ENCODE measurements at places on chromosomes 1 and 21.

DNA sequence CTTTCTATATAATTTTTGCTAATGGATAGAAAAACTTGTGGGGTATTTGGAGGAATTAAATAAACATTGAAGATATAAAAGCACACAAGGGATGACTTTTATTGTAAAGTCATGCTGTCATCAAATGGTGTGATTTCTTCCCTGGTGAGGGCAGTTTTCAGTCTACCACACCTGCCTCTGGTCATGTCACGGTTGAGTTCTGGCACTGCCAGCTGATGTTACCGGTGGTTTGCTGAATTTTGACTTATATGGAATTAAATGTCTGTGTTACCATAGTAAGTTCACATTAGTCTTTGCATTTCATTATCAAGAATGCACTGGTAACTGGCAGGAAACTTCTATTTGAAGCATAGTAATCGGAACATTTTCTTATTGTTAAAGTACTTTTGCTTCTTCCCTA, 13.4 kb downstream of the S1PR1 start:
- no peaks in the 10 kb centered on the region for H3K36me3 ChIP-seq
- no peak overlapping the region for H3K27ac ChIP-seq
- DNase-seq = no peak
- H3K4me1 ChIP-seq = peaks cover 34% of the 10 kb centered on the region
- H3K4me3 ChIP-seq = no peak overlapping the region
- no peaks in the 10 kb centered on the region for H3K27me3 ChIP-seq

GRCh38 chr1:9028921-9029705, 2.9 kb upstream of the SLC2A7 start:
- H3K36me3 ChIP-seq = no peaks in the 10 kb centered on the region
- H3K4me3 ChIP-seq = no peak overlapping the region
- no peak overlapping the region for H3K27ac ChIP-seq
- no peak for DNase-seq
- H3K4me1 ChIP-seq = no peaks in the 10 kb centered on the region

DNA sequence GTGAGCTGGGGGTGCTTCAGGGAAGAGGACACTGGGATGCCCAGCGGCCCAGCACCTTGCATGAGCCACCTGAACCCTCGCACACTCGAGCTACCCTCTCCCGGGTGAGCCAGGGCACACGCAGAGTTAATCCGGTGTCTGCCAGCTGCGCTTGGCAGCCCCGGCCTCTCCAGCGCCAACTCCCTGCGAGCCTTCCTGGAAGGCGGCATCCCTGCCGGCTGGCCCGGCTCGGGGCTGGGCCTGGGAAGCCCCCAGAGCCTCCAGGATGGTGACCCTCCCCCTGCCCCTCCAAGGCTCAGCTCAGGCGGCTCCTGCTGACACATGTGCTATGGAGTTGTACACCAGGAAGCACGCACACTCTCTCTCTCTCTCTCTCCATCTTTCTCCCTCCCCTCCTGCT, 48.7 kb downstream of the RAP1GAP start:
- DNase-seq = no peak
- H3K4me3 ChIP-seq = no peak overlapping the region
- no peaks in the 10 kb centered on the region for H3K36me3 ChIP-seq

- H3K27me3 ChIP-seq = no peaks in the 10 kb centered on the region
- H3K4me3 ChIP-seq = no peak overlapping the region
- DNase-seq = no peak
- no peak overlapping the region for H3K27ac ChIP-seq
- no peaks in the 10 kb centered on the region for H3K4me1 ChIP-seq
These were observed 147.8 kb upstream of the MAP1LC3C start for GRCh38 chr1:242146652-242147051.

DNA sequence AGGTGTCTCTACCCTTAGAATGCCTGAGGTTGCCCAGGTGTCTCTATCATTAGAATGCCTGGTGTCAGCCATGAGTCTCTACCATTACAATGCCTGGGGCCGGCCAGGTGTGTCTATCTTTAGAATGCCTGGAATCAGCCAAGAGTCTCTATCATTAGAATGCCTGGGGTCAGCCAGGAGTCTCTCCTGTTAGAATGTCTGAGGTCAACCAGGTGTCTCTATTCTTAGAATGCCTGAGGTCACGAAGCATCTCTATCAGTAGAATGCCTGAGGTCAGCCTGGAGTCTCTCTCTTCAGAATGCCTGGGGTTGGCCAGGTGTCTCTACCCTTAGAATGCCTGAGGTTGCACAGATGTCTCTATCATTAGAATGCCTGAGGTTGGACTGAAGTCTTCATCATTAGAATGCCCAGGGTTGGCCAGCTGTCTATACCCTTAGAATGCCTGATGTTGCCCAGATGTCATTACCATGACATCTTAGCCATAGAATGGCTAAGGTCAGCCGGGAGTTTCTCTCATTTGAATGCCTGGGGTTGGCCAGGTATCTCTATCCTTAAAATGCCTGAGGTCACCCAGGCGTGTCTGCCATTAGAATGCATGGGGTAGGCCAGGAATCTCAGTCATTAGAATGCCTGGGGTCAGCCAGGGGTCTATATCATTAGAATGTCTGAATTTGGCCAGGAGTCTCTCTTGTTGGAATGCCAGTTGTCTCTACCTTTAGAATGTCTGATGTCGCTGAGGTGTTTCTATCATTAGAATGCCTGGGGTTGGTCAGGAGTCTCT, 44.0 kb downstream of the RNF187 start:
- no peak overlapping the region for H3K4me3 ChIP-seq
- DNase-seq = no peak
- peaks cover 10% of the 10 kb centered on the region for H3K27me3 ChIP-seq
- no peaks in the 10 kb centered on the region for H3K36me3 ChIP-seq
- H3K4me1 ChIP-seq = no peaks in the 10 kb centered on the region
- H3K27ac ChIP-seq = no peak overlapping the region

DNA sequence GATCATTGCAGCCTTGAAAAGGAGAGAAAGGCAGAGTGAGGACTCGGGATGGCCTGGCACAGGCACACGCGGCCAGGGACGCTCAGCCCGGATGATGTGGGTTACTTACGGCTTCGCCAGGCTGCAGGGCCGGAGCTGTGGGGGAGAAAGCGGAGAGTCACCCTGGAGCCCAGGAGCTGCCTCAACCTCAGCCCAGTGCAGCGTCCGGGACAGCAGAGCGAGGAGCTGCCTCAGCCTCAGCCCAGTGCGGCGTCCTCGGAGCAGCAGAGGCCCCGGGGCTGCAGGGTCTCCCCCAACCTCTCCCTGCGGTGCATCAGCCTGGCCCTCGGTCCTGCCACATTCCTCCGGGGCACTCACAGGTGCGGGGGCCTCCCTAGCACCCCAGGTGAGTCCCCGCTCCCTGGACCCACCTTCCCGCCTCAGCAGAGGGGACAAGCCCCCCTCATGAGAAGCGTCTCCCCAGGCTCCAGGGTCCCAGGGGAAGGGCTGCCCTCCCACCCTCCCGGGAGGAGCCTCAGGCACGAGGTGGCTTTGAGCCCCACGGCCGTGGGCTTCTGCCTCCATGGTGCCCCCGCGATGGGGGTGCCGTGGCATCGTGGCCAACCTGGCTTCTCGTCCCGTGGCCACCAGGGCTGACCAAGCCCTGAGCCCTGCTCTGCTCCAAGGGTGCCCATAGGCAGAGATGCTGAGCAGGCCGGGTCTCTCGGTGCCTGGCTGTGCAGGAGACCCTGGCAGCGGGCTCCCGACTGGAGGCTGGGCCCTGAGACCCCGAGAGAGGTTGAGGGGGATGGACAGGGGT, 10.5 kb upstream of the RNF223 start:
- H3K4me1 ChIP-seq = peaks cover 9% of the 10 kb centered on the region
- DNase-seq = no peak
- no peaks in the 10 kb centered on the region for H3K36me3 ChIP-seq
- H3K4me3 ChIP-seq = no peak overlapping the region
- no peak overlapping the region for H3K27ac ChIP-seq
- H3K27me3 ChIP-seq = peaks cover 4% of the 10 kb centered on the region

GRCh38 chr1:8503842-8504241, 185.9 kb downstream of the SLC45A1 start:
- H3K27ac ChIP-seq = no peak overlapping the region
- H3K36me3 ChIP-seq = peaks cover 26% of the 10 kb centered on the region
- H3K27me3 ChIP-seq = no peaks in the 10 kb centered on the region
- no peaks in the 10 kb centered on the region for H3K4me1 ChIP-seq
- DNase-seq = no peak
- H3K4me3 ChIP-seq = no peak overlapping the region

DNA sequence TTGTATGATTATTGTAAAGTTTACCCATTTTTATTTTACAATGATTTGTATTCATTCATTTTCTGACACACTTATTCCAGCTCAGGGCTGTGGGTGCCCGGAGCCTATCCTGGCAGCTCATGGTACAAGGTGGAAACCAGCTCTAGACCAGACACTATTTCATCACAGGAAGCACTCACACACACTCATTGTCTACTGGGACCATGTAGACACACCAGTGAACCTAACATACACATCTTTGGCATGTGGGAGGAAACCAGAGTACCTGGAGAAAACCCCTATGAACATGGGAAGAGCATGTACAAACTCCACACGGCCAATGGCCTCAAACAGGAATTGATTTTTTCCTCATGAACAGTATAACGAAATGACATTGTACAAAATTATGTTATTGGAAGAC, 2.4 kb downstream of the DTL start:
- H3K36me3 ChIP-seq = no peaks in the 10 kb centered on the region
- no peaks in the 10 kb centered on the region for H3K27me3 ChIP-seq
- H3K4me3 ChIP-seq = no peak overlapping the region
- peaks cover 16% of the 10 kb centered on the region for H3K4me1 ChIP-seq

DNA sequence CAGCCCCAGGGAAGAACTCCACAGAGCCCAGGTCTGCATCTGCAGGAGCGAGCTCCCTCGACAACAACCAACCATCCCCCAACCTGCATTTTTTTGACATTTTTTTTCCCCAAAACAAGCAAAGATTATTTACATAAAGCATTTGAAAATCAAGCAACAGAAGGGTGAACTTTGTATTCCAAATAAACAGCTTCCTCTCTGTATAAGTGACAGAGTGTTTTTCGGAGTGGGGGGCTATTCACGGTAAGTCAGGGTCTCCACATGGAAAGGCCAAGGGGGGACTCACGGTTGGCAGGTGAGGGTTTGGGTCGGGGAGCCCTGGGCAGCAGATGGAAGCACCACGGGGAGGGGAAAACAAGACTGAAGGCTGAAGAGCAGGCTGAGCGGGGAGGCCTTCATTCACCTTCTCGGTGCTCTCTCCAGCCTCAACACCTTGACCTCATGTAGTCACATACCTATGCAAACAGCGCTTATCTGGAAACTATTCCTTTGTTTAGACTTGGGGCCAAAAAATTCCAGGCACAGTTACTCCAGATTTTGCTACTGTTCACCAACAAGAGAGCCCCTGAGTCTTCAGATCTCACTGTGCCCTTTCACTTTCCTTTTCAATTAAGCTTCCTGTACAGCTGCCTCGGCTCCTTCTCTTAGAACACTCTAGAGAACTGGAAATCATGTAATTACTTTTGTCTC, 27.6 kb downstream of the C2CD2 start:
- no peaks in the 10 kb centered on the region for H3K36me3 ChIP-seq
- peaks cover 52% of the 10 kb centered on the region for H3K4me1 ChIP-seq
- no peaks in the 10 kb centered on the region for H3K27me3 ChIP-seq
- peak; percentile 27 for DNase-seq
- H3K4me3 ChIP-seq = peak overlapping the region; percentile 67
- H3K27ac ChIP-seq = peak overlapping the region; percentile 75

DNA sequence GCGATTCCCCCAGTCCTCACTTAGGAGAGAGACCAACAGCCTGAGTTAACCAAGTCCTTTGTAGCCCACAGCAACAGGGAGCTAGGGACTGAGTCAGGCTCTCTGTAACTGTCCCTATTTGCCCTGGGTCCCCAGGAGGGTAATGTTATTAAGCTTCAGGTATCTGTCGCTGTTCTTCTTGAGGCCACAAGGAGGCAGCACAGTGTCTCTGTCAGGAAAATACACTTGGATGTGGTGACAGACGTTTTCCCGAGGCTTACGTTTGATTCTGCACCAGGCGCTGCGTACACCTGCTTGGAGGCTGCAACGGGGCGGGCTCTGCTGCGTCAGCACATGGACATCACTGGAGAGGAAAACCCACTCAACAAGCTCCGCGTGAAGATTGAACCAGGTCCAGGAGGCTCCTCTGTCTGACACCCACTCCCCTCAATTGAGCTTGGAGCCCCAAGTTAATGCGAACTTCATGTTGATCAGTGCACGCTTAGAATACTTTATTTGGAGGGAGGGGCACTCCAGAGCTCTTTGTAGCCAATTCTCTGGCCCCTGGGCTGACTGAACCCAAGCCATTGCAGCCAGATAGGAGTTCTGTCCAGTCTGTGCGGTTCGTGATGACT, 10.7 kb upstream of the ELF3 start:
- H3K27me3 ChIP-seq = no peaks in the 10 kb centered on the region
- DNase-seq = no peak
- peaks cover 50% of the 10 kb centered on the region for H3K36me3 ChIP-seq
- no peak overlapping the region for H3K4me3 ChIP-seq
- no peaks in the 10 kb centered on the region for H3K4me1 ChIP-seq

DNA sequence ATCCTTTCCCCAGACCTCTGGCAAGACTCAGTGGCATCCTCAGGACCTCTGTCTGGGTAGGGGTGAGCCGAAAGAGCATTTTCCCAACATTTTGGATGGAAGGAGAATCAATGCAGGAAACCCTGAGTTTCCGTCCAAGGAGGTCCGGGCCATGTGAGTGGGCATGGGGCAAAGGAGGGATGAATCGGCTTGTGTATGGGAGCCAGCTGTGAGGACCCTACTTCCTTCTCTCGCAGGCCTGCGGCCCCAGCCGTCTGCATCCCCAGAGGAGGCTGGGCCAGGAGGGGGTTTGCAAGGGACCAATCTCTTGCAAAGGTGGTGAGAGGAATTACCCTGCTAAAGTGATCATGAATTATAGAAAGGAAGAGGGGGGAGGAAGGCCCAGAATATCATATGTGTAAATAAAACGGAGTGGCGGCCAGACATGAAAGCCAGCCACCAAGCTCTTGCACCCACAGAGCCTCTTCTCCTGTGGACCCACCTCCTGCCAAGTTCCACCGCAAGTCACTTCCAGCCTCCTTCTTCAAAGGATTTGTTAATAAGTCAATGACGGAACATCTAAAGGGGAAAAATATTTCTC, 48.2 kb upstream of the POU3F1 start:
- no peak overlapping the region for H3K4me3 ChIP-seq
- H3K27me3 ChIP-seq = peaks cover 7% of the 10 kb centered on the region
- DNase-seq = no peak
- H3K27ac ChIP-seq = no peak overlapping the region
- no peaks in the 10 kb centered on the region for H3K36me3 ChIP-seq
- no peaks in the 10 kb centered on the region for H3K4me1 ChIP-seq

DNA sequence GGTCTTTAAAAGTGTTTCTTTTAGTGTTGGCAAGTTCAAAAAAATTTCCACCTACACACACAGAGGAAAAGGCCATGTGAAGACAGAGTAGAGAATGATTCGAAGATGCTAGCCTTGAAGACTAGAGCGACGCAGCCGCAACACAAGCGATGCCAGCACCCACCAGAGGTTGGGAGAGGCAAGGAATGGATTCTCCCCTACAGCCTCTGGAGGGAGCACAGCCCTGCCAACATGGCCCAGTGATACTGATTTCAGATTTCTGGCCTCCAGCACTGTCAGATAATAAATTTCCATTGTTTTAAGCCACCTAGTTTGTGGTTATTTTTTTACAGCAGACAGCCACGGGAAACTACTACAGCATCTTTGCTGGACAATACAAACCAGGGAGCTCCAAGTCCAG, 6.9 kb upstream of the ADAR start:
- peaks cover 10% of the 10 kb centered on the region for H3K4me1 ChIP-seq
- H3K27me3 ChIP-seq = no peaks in the 10 kb centered on the region
- DNase-seq = no peak
- peaks cover 10% of the 10 kb centered on the region for H3K36me3 ChIP-seq
- no peak overlapping the region for H3K4me3 ChIP-seq

All from CD4-positive, alpha-beta T cell (primary cell).